T-helper 9 cell (primary cell): ENCODE measurements at places on chromosomes 1 and 21.

GRCh38 chr1:15391366-15391765 lies 18.3 kb upstream of the EFHD2 start:
- DNase-seq: no peak

DNA sequence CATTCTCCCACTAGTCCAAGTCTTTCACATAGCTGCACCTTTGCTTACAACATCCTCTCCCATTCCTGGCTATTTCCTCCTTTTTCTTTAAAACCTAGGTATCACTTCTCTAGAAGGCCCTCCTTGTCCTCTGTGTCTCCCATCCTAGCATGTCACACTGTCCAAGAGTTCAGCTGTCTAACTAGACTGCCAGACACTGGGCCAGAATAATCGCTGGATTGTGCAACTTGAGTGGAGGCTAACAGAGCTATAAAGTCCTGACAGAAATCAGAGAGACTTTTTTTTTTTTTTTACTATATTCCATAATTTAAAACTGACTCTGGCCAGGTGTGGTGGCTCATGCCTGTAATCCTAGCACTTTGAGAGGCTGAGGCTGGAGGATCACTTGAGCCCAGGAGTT lies 4.2 kb upstream of the ANGPTL7 start:
- DNase-seq: no peak

GRCh38 chr21:26833011-26833410 lies 12.2 kb downstream of the ADAMTS1 start:
- DNase-seq: no peak

DNA sequence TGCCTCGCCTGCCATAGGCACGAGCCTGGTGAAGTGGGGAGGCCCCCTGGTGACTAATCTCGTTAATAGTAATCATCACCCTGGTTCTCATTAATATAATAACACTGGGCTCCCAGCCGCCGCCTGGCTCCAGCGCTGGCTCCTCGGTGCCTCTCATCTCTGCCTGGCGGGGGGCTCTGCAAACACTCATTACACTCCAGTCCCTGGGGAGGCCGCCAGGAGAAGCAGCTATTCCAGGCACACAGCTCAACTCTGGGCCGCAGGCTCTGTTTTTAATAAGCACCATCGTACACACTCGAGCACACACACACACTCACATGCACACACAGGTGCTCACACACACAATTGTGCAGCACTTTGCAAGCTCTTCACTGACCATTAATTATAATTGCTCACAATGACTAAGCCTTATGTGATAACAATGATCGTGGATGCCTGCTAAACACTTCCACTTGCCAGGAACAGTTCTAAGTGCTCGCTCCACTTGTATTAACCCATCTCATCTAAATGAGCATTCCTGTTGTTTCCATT lies 52.2 kb downstream of the SDC3 start:
- DNase-seq: no peak

GRCh38 chr1:174898102-174898797 lies 101.5 kb upstream of the CACYBP start:
- no peak for DNase-seq

GRCh38 chr1:216223486-216223885 lies 199.8 kb downstream of the USH2A start:
- no peak for DNase-seq

DNA sequence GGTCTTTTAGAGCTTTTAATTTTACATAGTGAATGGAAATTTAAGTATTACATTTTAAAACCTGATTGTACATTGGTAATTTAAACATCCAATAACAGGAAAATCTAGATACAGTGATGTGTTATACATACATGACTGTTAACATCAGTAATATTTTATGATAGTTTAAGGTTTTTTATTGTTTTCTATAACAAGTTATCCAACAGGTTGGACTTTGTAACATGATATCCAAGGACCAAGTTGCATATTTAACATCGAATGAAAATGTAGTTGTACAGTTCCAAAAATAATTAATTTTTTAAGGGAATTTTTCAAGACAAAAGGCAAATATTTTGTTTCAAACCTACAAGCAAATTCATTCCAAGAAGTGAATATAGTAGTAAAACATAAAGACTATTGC lies 14.3 kb downstream of the GLRX2 start:
- DNase-seq: no peak

DNA sequence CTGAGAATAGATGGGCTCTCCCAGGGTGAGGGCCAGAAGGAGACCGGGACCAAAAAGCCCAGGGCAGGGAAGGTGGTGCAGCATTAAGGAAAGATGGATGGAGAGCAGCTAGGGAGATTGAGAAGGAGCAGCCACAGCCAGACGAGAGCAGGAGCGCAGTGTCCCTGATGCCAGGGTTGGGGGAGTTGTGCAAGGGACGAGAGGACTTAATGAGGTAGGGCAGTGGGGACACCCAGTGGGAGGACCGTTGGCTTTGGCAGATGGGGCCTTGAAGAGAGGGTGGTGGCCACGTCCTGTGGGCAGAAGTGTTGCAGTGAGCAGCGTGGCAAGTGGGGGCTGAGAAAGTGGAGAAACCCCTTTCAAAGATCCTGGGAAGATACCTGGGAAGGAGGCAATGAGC lies 38.0 kb upstream of the KDM4A start:
- DNase-seq: no peak

- no peak for DNase-seq
Measured at GRCh38 chr1:210302501-210302900, 26.2 kb upstream of the HHAT start.

GRCh38 chr1:169588785-169589485 lies 2.7 kb upstream of the F5 start:
- no peak for DNase-seq

DNA sequence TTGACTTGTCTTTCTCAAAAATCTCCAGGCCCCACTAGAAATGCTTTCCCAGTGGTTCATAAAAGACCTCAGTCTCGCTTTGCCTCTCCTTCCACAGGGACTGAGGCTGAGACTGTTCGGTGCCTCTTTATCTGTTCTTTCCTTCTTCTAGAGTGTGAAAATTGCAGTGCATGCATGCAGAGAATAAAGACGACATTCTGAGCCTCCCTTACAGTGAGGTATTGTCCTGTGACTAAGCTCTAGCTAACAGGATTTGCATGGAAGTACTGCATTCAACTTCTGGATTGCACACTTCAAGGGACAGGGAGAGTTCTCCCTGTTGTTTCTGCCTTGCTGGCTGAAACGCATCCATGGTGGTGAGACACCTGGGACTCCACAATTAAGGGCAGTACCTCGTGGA lies 69.1 kb downstream of the COLGALT2 start:
- no peak for DNase-seq

- DNase-seq: no peak
Measured at GRCh38 chr1:154499446-154499845, 2.6 kb upstream of the TDRD10 start.

GRCh38 chr1:224289396-224289795 lies 40.6 kb downstream of the NVL start:
- DNase-seq: no peak

DNA sequence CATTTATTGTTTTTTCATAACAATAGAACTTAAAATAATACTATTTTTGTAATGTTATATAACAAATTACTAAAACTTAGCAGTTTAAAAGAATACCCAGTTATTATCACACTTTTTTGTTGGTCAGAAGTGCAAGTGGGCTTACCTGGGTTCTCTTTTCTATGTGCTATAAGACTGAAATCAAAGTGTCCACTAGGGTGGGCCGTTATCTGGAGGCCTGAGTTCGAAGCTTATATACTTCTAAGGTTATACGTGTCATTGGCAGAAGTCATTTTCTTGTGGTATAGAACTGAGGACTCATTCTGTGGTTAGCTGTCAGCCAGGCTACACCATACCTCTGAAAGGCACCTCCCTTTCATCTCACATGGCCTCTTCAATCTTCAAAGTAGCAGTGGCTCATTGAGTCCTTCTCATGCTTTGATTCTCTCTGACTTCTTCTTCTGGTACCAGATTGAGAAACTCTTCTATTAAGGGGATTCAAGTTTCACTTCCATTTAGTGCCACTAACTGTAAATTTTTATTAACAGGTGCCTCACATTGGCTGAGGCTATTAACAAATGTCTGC lies 414.3 kb downstream of the AMY1C start:
- no peak for DNase-seq

GRCh38 chr1:100034470-100034869 lies 64.7 kb downstream of the SLC35A3 start:
- no peak for DNase-seq

DNA sequence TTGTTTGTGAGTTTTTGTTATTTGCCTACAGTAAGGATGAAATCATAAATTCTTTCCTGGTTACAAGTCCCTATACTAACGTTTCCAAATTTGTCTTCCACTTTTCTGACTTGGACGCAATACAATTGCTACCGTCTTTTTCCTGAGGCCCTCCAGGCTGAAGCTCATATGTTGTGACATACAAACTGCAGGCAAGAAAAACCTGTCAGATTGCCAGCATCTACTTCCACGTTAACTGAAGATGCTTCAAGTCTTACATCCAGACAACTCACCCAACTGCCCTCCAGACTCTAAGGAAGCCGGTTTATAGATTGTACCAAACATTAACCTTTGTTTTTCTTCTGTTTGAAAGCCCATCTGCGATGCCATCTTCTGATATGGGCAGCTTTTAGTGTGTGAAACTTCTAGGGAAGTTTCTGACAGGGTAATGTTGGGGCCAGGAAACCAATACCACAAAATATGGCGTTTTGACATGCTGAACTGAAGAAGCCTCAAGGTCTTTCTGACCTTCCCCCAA lies 21.4 kb upstream of the RNF11 start:
- no peak for DNase-seq

- DNase-seq: no peak
Measured at GRCh38 chr21:33377221-33377920, 25.8 kb upstream of the IFNGR2 start.

GRCh38 chr1:21849909-21850576 lies 38.0 kb downstream of the LDLRAD2 start:
- no peak for DNase-seq

- DNase-seq: no peak
Measured at GRCh38 chr1:2288311-2288710, 60.2 kb downstream of the SKI start.

DNA sequence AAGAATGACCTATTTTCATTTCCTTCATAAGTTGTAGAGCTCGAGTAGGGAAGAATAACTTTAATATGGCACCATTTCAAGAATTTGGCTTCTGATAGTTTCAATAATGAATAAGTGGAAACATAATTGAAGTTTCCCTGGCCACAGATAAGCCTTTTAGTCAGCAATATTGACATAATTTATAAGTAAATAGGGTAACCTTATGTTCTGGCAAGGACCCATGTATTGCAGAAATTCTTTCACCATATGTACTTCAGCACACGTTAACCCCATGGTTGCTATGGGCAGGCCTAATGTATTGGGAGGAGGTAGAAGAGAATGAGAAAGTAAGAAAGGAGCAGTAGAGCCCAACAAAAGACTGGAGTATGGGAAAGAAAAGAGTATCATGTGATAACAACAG lies 25.4 kb downstream of the MDM4 start:
- no peak for DNase-seq

DNA sequence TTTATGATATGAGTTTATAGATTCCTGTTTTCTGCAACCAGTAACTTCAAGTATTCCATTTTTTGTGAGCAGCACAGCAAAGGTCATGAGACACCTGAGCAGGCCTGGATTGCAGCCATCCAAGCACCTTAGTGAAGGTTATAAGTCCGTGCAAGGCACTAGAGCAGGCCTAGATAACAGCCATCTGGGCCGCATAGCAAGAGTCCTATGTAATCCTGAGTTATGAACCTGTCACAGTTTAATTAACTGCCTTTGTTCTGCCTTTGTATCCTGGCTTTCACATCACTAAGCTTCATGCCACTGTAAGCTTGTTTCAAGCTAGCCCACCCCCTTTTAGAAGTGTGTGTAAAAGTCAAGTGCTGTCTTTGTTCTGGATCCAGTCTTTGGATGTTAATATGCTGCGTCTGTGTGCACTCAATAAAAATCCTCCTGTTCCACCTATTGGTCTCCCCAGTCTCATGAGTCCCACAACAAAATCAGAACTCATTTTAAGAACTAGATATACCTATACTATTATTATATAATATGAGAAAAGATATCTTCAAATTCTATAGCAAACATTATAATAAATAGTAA lies 556.2 kb upstream of the CHRM3 start:
- DNase-seq: no peak

DNA sequence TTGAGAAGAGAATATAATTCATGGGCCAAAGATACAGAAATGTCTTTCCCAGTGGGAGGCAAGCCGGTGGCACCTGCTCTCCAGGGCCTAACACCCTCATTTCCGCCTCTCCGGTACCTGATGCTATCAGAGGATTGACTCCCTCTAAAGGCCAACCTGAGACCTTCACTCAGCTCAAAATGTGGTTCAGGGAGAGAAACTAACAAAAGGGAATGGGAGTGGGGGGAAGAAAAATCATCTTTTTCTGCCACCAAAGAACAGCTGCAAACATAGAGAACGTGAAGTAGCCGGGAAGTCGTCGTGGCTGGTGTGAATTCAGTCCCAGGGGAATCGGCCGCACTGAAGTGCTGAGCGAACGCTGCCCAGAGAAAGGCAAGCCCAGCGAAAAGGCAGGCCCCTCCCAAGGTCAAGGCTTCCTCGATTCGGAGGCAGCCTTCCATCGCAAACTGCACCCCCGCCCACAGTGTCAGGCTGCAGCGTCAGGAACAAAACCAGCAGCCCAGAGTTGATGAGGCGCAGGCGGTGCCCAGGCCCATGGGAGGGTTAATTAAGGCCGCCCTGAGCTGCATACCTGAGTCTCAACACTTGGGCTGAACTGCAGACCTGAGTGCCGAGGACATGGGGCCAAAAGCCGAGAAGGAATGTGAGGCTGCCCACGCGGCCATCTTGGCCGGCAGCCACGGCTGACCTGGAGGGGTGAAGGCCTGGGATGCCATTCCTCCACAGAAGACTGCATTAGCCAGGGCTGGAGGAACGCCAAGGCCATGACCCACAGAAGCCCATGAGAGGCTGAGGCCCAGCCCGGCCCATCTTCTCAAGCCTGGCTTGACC lies 160.2 kb downstream of the PSMG1 start:
- no peak for DNase-seq

GRCh38 chr1:64241069-64241468 lies 37.6 kb downstream of the UBE2U start:
- no peak for DNase-seq

DNA sequence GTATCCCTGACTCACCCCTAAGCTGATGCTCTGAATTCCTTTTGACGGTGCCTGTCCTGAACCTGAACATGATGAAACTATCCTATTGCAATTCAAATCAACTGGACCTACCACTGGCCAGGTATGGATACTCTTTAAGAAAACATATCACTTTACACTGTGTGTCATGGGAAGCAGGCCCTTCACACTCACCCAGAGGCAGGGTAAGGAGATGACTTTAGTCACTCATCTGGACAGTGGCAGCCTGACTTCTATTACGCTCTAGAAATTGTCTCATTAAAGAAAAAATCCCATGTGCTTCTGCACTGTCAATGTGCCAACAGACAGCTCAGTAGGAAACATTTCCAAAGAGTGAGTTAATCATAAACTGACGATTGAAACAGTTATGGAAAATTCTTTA lies 94.3 kb downstream of the VAV3 start:
- no peak for DNase-seq
